Activated CD4-positive, alpha-beta memory T cell treated with anti-CD3 and anti-CD28 coated beads for 36 hours (primary cell): ENCODE measurements at places on chromosomes 3 and 15. TPM values are rescaled to one million over a fixed set of nuclear protein-coding genes. Genes with fewer than 3 reads are reported as not detected.

DNA sequence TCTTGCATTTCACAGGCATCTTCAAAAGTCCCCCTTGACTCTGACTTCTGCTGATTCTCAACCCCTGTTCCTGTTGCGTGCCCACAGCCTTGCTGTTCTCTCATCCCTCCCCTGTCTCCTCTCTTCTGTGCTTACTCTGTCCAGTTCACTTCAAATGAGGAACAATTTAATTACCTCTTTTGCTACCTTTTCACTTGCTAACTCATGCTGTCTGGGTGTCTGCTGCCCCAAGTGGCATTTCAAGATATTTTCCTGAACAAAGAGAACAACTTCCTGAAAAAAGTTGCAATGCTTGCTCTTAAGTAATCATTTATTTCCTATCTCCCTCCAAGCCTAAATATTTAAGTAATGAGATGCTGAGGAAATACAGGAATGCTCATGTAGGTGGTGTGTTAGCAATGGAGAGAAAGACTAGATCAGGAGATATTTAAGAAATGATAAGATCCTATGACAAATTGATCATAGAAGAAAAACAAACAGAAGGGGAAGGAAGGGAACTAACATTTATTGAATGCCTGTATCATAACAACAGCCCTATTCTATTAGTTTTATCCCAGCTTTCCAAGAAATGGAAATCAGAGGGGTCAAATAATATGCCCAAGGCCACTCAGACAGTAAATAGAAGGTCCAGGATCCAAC, 42.2 kb downstream of the SV2B start:
- H3K4me1 ChIP-seq = no peaks in the 10 kb centered on the region
- no peak overlapping the region for H3K4me3 ChIP-seq
- H3K27ac ChIP-seq = no peak overlapping the region
- no peaks in the 10 kb centered on the region for H3K36me3 ChIP-seq
- no peak for DNase-seq

The ALCAM gene
- 20.3 TPM for total RNA-seq

- H3K27ac ChIP-seq = no peak overlapping the region
- H3K36me3 ChIP-seq = no peaks in the 10 kb centered on the region
- H3K4me3 ChIP-seq = no peak overlapping the region
- no peak for DNase-seq
- H3K4me1 ChIP-seq = no peaks in the 10 kb centered on the region
- H3K27me3 ChIP-seq = peaks cover 28% of the 10 kb centered on the region
Observed at GRCh38 chr3:123789760-123790159, 94.4 kb downstream of the MYLK start.

DNA sequence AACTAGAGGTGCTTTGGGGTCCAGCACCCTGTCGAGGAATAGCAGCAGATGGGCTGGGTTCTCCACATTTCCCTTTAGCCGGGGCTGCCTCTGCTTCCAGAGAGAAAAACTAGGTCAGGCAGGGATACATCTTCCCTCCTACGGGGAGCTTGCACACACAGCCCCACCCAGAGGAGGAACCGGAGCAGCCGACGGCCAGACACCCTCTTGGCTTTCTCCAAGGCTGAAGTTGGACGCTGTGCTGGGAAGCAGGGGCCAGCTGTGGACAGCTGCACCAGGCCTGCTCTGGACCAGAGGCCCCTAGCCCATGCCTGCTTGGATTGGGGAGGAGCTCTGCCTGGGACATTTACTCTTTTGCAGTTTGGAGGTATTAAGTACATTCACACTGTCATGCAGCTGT, 44.7 kb upstream of the NR2C2 start:
- peaks cover 6% of the 10 kb centered on the region for H3K36me3 ChIP-seq
- H3K27ac ChIP-seq = no peak overlapping the region
- no peak overlapping the region for H3K4me3 ChIP-seq
- H3K27me3 ChIP-seq = peaks cover 11% of the 10 kb centered on the region

The ADAMTSL3 gene
- total RNA-seq = not detected

The RASGRP1 gene
- total RNA-seq = 174 TPM

DNA sequence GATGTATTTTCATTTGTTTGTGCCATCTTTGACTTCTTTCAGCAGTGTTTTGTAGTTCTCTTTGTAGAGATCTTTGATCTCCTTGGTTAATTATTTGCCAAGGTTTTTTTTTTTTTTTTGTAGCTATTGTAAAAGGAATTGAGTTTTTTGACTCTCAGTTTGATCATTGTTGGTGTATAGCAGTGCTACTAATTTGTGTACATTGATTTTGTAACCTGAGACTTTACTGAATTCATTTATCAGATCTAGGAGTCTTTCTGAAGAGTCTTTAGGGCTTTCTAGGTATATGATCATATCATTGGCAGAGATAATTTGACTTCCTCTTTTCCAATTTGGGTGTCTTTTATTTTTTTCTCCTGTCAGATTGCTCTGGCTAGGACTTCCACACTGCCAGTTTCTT, 42.2 kb upstream of the POMGNT2 start:
- no peak overlapping the region for H3K27ac ChIP-seq
- no peak for DNase-seq
- H3K27me3 ChIP-seq = peaks cover 6% of the 10 kb centered on the region
- H3K4me1 ChIP-seq = no peaks in the 10 kb centered on the region
- H3K4me3 ChIP-seq = no peak overlapping the region
- H3K36me3 ChIP-seq = no peaks in the 10 kb centered on the region

DNA sequence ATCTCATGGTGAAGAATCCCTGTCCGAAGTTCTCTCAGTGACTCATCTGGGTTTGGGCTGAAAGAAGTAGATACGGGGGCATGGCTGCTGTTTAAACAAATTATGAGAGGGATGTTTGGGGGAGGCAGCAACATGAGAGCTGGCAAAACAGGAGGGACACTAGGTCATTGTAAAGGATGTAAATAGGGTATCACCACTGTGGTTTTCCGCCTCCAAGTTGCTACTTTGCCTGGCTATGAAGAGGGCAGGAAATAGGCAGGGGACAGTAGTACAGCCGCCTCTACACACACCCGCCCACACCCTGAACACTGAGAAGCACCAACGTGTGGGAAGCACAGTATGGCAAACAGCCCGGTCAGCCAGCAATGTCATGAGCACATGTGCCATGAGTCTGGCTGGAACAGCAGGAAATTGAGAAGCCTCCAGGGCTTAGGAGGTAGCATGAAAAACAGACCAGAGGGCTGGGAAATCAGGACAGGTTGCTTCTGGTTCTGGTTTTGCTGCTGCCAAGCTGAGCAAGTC, 17.1 kb downstream of the HEXA start:
- no peaks in the 10 kb centered on the region for H3K27me3 ChIP-seq
- peaks cover 3% of the 10 kb centered on the region for H3K36me3 ChIP-seq
- no peak overlapping the region for H3K27ac ChIP-seq
- no peak overlapping the region for H3K4me3 ChIP-seq

GRCh38 chr3:174540116-174540908, 318.8 kb upstream of the NAALADL2 start:
- H3K27ac ChIP-seq = no peak overlapping the region
- H3K36me3 ChIP-seq = no peaks in the 10 kb centered on the region
- H3K4me3 ChIP-seq = no peak overlapping the region
- no peak for DNase-seq
- no peaks in the 10 kb centered on the region for H3K4me1 ChIP-seq
- no peaks in the 10 kb centered on the region for H3K27me3 ChIP-seq

DNA sequence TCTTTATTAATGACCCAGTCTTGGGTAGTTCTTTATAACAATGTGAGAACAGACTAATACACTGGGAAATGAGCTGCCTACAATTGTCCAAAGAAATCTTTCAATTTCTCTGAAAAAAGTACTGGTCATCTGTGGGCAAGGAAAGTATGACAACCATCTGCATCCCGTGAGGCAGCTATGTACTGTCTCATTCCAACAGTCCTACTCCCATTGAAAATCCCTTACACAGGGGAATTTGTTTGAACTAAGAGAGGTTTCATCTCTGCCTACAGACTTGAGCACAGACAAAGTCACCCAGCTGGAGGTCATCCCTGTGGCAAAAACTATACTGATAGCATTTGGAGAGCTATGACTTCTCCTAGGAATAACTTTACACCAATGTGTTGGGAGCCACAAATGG, 27.1 kb downstream of the SHC4 start:
- H3K36me3 ChIP-seq = no peaks in the 10 kb centered on the region
- no peak overlapping the region for H3K4me3 ChIP-seq
- peaks cover 29% of the 10 kb centered on the region for H3K27me3 ChIP-seq
- DNase-seq = no peak
- peaks cover 11% of the 10 kb centered on the region for H3K4me1 ChIP-seq

DNA sequence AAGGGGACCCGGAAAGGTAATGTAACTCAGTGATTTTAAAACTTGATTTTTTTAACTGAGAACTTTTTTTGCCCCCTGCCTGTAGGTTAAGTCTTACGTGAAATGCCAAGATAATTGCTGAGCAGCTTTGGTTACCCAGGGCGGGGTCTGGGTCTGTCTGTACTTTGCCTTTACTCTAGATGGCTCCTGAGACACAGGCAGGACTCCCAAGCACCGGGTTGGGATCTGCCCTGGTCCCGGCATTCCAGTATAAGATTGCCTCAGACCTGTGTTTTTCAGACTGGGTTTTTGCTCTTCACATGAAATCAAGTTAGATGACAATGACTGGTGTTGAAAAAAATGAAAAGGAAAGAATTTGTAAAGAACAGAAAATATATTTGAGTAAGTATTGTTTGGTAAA, 40.3 kb downstream of the WDR76 start:
- no peaks in the 10 kb centered on the region for H3K4me1 ChIP-seq
- no peaks in the 10 kb centered on the region for H3K27me3 ChIP-seq
- H3K36me3 ChIP-seq = peaks cover 35% of the 10 kb centered on the region
- no peak for DNase-seq

- no peak overlapping the region for H3K27ac ChIP-seq
- no peak overlapping the region for H3K4me3 ChIP-seq
- peaks cover 46% of the 10 kb centered on the region for H3K36me3 ChIP-seq
- DNase-seq = no peak
- H3K27me3 ChIP-seq = no peaks in the 10 kb centered on the region
Observed at GRCh38 chr15:45048794-45049631, 26.0 kb downstream of the SORD start.

The ZBED2 gene
- total RNA-seq = 610 TPM

DNA sequence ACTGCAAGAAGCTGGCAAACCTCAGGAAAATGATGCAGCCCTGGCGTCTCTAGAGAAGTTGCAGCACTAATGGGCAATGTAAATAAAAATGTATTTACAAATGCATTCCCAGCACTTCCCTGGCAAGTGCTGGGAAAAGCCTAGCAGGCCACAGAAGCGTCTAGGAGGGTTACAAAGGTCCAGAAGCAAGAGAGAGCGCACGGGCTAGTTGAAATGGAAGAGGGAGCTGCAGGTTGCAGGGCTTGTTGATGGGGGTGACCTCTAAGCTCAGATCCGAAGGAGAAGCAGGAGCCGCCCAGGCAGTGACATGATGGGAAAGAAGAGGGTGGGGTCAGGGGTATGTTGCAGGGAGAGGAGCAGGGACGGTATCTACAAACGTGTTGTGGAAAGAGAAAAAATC, 2.7 kb upstream of the KNL1 start:
- no peak overlapping the region for H3K27ac ChIP-seq
- DNase-seq = no peak
- H3K4me1 ChIP-seq = peaks cover 26% of the 10 kb centered on the region
- peaks cover 10% of the 10 kb centered on the region for H3K27me3 ChIP-seq
- peaks cover 5% of the 10 kb centered on the region for H3K36me3 ChIP-seq

GRCh38 chr3:42696356-42697288, 6.0 kb downstream of the HHATL start:
- H3K27me3 ChIP-seq = no peaks in the 10 kb centered on the region
- no peak overlapping the region for H3K27ac ChIP-seq
- no peak for DNase-seq
- H3K36me3 ChIP-seq = no peaks in the 10 kb centered on the region
- H3K4me1 ChIP-seq = peaks cover 6% of the 10 kb centered on the region

DNA sequence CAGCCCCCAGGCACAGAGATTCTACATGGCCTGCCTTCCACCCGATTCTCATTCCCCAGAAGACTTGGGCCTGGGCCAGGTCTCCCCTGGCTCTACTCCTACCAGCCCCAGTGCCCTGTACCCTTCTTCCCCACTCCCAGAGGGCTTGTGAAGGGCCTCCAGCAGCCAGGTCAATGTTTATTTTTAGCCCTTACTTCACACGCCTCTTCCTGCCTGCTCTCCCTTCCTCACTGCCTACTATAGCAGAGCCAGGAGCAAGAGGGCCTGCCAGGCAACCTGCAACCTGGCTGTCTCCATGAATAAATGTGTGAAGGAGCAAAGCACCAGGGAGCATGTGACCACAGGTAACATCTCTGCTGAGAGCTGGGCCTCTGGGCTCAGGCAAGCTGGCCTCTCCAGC, 26.4 kb upstream of the APEH start:
- no peak for DNase-seq
- no peaks in the 10 kb centered on the region for H3K27me3 ChIP-seq
- no peak overlapping the region for H3K27ac ChIP-seq
- H3K36me3 ChIP-seq = no peaks in the 10 kb centered on the region
- H3K4me1 ChIP-seq = no peaks in the 10 kb centered on the region

DNA sequence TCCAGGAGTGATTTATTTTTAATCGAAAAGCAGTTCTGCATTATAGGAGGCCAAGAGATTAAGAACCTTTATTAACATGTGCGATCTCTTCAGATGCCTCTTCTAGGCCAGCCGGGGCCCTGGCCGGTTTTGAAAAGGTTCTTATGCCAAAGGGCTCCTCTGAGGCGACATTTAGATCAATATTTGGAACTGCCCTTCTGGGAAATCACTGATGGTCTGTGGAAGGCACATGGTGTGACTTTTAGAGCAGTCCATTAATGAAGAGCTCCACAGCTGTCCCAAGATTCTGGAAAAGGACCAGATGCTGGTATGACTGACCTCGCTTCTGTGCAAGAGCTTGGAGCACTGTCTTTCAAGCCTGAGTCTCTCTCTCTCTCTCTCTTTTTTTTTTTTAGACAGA, 19.7 kb downstream of the MGLL start:
- no peak overlapping the region for H3K27ac ChIP-seq
- H3K4me3 ChIP-seq = no peak overlapping the region
- DNase-seq = no peak
- H3K27me3 ChIP-seq = no peaks in the 10 kb centered on the region

- no peak overlapping the region for H3K4me3 ChIP-seq
- H3K27me3 ChIP-seq = no peaks in the 10 kb centered on the region
- H3K4me1 ChIP-seq = peaks cover 25% of the 10 kb centered on the region
- no peak for DNase-seq
- H3K36me3 ChIP-seq = peaks cover 36% of the 10 kb centered on the region
- H3K27ac ChIP-seq = peak overlapping the region; percentile 58
Observed at GRCh38 chr15:63250312-63250965, 27.0 kb upstream of the APH1B start.

The C2CD4A gene
- total RNA-seq = 2.3 TPM

GRCh38 chr3:98565843-98566242, 27.6 kb downstream of the CPOX start:
- peaks cover 9% of the 10 kb centered on the region for H3K36me3 ChIP-seq
- peaks cover 3% of the 10 kb centered on the region for H3K27me3 ChIP-seq
- peaks cover 73% of the 10 kb centered on the region for H3K4me1 ChIP-seq
- DNase-seq = no peak

GRCh38 chr15:98903377-98904018, 104.1 kb downstream of the PGPEP1L start:
- H3K4me1 ChIP-seq = peaks cover 15% of the 10 kb centered on the region
- peaks cover 1% of the 10 kb centered on the region for H3K36me3 ChIP-seq
- no peak overlapping the region for H3K27ac ChIP-seq
- H3K4me3 ChIP-seq = no peak overlapping the region
- peak; percentile 34 for DNase-seq

GRCh38 chr3:135237371-135238143, 442.5 kb downstream of the EPHB1 start:
- no peaks in the 10 kb centered on the region for H3K36me3 ChIP-seq
- DNase-seq = no peak
- H3K4me3 ChIP-seq = no peak overlapping the region
- H3K4me1 ChIP-seq = no peaks in the 10 kb centered on the region

- H3K4me1 ChIP-seq = peaks cover 47% of the 10 kb centered on the region
- H3K27me3 ChIP-seq = no peaks in the 10 kb centered on the region
- peaks cover 47% of the 10 kb centered on the region for H3K36me3 ChIP-seq
- H3K27ac ChIP-seq = no peak overlapping the region
Observed at GRCh38 chr3:98587654-98588053, 5.8 kb downstream of the CPOX start.

The WDR72 gene
- not detected for total RNA-seq

GRCh38 chr3:179278932-179279693, 28.2 kb upstream of the KCNMB3 start:
- no peaks in the 10 kb centered on the region for H3K36me3 ChIP-seq
- H3K27ac ChIP-seq = no peak overlapping the region
- H3K4me1 ChIP-seq = no peaks in the 10 kb centered on the region
